RPMI8226 (cell line): ENCODE measurements at places on chromosomes 7 and 10.

DNA sequence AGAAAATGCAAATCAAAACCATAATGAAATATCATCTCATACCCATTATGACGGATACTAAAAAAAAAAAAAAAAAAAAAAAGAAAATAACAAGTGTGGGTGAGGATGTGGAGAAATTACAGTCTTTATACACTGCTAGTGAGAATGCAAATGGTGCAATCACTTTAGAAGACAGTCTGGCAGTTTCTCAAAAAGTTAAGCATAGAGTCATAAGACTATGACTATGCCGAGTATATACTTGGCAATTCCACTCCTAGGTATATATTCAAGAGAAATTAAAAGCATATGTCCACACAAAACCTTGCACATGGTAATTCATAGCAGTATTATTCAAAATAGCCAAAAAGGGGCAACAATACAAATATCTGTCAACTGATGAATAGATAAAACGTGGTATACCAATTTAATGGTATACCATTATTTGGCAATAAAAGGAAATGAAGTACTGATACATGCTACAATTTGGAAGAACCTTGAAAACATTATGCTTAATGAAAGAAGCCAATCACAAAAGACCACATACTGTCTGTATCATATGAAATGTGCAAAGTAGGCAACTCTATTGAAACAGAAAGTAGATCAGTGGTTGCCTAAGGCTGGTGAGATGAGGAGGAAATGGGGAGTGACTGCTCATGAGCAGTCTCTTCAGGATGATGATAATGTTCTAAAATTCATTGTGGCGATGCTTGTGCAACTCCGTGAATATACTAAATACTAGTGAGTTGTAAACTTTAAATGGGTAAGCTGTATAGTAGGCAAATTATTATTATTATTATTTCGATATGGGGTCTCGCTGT lies 90.1 kb upstream of the NANOS1 start:
- peak; percentile 41 for DNase-seq

- DNase-seq = no peak
These were observed 10.2 kb downstream of the MYL10 start for GRCh38 chr7:101618916-101619315.

DNA sequence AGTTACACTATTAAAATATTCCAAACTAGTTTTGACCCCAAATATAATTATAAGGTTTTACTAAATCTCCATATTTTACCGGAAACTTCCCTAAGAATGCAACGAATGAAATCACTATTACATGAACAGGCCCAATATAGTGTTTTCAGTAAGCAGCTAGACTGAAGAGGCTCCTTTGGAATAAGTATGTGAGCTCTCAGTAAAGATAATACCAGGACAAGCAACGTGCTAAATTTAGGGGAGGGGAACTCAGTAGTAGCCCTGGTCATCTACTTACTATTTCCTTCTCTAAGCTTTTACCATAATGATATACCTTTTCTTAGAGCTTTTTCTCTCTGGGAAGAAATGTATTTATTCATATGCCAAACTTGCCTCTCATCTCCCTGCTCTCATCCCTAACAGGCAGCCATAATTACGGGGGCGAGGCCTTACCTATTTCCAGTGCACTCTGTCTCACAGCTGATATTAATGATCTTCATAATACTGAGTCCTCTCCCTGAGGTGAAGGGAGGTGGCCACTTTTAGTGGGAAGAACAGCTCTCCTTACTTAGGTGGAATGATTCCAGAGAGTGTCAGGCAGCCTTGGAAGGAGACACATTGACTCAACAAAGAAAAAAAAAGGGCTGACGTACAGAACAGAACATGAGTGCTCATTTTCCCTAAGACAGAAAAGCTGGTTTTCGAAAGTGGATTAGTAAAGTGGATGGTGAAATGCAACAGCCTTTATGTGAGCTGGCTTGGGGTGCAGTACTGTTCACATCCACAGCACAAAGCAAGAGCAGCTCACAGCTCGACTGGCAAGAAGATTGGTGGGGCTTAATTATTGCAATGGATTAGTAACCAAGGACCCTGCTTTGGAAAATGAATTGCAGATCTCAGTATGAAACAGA lies 165.4 kb downstream of the GLI3 start:
- DNase-seq = peak; percentile 37

DNA sequence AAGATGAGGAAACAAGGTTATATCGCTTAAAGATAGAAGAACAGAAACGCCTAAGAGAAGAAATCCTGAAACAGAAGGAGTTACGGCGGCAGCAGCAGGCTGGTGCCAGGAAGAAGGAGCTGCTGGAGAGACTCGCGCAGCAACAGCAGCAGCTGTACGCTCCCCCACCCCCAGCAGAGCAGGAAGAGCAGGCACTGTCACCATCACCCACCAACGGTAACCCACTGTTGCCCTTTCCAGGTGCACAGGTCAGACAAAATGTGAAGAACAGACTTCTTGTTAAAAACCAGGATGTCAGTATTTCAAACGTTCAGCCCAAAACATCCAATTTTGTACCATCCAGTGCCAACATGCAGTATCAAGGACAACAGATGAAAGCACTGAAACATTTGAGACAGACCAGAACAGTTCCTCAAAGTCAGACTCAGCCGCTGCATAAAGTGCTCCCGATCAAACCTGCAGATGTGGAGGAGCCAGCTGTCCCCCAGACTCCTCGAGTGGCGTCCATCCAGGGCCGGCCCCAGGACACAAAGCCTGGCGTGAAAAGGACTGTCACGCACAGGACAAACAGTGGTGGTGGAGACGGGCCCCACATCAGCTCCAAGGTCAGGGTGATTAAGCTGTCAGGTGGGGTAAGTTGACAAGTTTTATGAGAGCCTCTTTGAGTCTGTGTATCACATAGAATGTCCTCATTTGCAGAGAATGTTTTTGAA lies 67.1 kb downstream of the SHH start:
- no peak for DNase-seq

GRCh38 chr10:72320676-72321247 lies 34.0 kb downstream of the DNAJB12 start:
- peak; percentile 89 for DNase-seq

DNA sequence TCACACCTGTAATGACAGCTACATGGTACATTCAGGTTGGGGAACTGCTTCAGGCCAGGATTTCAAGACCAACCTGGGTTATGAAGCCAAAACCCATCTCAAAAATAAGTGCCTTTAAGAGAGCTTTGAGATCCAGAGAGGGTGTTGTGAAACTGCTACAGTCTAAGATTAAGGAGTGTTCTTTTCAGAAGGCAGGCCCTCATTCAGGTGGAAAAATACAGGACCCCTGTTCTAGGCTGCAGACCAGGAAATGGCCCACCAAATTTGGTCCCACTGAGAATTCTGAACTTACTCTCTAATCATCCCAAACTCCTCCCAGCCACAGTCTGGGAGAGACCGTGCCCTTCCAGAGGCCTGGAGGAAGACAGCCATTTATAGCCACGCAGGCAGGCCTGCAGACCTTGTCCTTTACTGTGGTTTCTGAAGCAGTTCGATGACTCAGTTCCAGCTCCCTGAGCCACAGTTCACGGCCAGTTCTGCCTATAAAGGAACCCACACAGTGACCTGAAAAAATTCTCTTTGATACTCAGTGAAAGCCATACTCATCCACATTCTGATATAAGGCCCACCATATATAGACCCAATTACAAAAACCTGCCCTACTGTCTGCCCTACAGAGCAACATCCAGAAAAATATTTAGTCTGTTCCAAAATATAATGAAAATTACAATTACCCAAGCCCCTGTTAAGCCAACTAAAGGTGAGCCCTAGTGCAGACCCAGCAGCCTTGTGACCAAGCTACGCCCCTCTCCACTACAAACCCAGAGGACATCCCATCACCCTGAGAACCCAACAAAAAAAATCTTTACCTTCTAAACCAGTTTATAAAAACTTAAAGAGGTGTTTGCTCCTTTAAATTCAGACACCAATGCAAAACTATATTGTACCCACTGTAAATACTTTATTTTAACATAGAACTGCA lies 21.2 kb downstream of the ZNF680 start:
- DNase-seq = peak; percentile 67

- DNase-seq = no peak
These were observed 171.3 kb downstream of the FZD1 start for GRCh38 chr7:91435381-91436059.

DNA sequence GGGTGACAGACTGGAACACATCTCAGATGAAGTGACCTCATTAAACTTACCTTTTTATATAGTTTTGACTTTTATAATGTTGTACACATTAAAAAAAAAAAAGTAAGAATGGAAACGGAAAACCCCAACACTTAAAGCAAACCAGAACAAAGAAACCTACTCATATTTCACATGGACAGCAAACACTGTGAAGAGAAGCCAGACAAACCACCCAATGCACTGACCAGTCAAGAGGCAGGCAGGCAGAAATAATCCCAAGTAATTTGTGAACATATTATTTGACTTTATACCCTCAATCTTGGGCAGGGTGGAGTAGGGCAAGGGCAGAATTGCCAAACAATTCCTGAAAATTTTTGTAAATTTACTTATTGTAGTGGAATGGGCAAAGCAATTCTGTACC lies 39.8 kb downstream of the WAPL start:
- DNase-seq = no peak

DNA sequence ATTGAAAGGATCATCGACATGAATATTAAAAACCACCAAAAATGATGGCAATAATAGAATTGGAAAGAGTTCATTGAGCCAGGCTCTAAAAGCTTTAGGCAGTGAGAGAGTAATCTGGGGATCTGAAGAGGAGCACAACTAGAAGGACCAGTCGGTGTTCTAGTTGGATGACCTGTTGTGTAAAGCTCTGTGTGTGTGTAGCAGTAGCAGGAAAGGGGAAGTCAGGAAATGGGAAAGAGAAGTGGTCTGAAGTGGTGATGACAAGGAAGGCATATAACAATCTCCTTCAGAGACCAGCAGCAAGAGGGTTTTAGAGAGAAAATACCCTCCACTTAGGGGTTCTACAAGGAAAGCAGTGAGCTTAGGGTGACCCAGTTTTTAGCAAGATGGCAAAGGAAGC lies 539.2 kb downstream of the HTR7 start:
- no peak for DNase-seq

DNA sequence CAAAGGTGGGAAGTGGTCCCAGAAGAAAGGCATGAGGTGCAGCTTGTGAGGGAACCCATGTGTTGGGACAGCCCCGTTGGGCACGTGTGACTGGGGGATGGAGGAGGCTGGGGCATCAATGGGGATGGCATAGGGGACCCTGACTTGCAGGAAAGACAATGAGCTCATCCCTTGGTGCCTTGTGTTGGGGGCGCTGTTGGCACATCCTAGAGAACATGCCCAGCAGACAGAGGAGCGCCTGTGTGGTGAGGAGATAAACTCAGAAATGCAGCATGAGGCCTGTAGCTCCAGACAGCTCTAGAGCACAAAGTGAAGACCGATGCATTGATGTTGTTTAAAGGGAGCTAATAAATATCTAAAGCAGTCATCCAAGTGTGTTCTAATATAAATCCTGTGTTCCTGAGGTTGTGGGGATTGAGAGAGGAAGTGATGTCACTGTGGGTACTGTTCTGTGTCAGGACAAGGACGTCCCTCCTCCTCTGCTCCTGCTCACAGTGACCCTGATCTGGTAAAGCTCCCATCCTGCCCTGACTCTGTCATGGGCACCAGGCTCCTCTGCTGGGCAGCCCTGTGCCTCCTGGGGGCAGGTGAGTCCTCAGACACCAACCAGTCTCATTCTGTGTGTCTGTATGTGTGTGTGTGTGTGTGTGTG lies 126.1 kb upstream of the PRSS58 start:
- DNase-seq = no peak

DNA sequence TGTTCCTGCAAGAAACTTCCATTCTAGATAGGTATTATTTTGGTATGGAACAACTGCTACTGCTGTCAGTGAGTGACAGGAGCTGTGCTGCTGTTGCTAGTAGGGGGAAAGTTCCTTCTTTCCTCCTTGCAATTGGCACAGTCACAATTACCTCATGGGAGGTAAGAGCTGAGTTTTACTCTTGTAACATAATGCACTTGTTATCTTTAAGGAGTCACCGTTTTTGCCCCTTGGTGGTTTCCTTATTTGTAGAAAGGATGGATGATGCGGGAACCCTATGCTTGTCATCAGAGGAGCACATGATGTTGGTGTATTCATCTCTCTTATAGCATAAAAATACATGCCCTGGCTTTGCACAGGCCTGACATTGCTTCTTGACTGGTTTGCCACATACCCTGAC lies 234.7 kb upstream of the NPY start:
- no peak for DNase-seq

DNA sequence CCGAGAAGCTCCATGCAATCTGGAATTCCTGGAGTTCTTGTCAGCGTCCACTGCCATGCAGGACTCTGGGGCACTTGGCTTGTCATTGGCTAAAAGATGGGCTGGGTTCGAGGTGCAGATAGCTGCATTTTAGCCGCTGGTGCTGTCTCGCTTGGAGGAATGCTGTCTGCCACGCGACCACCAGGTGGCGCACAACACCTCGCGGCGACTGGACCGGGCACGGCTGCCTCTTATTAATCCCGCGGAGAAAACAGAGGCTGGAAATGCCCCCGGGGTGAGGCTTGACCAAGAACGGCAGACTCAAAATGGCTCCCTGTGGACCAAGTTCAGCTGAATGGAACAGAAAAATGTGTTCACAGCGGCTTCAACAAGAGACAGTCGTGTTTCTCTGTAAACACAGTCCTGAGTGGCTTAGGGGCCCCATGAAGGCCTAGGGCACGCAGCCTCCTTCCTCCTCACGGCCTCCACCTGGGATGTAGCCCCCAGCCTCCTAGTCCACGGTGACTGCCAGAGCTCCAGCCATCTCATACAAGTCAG lies 46.2 kb downstream of the AOC1 start:
- DNase-seq = peak; percentile 87

DNA sequence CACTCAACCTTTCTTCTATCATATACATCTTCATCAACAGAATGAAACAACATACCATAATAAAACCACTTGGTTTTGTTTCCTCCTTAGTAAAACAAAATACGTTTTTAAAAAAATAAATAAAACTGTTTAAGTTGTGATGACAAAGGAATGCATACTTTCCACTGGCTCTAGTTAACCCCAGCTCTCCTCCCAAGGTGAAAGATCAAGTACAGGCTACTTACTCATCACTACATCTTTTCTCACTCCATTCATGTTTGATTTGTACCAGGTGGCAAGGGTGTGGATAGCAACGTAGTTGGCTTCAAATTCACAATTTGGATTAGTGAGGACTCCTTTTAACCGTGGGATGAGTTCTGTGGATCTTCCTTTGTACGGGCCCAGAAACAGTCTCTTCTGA lies 14.7 kb downstream of the OGA start:
- no peak for DNase-seq

DNA sequence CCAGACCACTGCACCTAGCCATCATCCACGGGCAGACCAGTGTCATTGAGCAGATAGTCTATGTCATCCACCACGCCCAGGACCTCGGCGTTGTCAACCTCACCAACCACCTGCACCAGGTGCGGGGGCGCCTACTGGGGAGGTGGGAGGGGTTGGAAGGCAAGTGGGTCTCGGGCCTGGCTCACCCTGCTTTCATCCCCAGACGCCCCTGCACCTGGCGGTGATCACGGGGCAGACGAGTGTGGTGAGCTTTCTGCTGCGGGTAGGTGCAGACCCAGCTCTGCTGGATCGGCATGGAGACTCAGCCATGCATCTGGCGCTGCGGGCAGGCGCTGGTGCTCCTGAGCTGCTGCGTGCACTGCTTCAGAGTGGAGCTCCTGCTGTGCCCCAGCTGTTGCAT lies 4.6 kb downstream of the NFKB2 start:
- DNase-seq = no peak
